ENCODE measurements at places on chromosomes 16 and 17. TPM values are rescaled to one million over a fixed set of nuclear protein-coding genes. Genes with fewer than 3 reads are reported as not detected.

DNA sequence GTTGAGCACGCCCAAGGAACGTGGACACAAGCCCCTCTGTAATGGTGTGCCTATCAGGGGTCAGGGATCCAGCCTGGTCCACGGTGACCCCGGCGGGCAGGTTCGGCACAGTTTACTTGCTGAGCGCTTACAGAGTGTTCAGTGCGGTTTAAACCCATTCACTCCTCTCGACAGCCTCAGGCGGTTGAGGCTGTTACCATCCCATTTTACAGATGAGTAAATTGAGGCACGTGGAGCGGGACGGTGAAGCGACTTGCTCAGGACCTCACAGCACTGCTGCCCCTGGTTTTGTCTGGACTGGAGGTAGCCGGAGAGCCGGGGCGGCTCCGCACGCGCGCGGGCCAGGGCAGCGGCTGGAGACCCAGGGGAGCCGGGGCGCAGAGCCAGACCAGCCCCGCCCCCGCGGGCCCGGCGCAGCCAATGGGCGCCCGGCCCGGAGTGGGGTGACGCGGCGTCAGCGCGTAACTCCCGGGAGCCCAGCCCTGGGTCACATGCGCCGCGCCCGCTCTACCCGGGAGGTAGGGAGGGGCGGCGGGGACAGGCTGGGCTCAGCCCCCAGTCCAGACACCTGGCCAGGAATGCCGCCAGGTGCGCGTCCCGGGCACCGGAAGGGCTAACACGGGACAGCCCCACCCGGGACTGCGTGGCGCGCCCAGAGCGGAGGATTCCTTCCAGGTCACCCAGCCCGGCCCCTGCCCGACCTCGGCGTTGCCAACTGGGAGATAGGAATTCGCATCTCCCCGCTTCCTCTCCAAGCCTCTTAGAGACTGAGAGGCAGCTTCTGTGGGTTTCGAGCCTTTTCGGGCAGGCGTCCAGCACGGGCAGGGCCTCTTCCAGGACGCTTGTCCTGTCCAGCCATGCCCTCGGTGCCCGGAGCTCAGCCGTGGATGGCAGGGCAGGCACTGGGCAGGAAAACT is 3.3 kb upstream of the SREBF1 start:
- H3K27ac ChIP-seq = peak overlapping the region; percentile 98
- H3K27me3 ChIP-seq = no peaks in the 10 kb centered on the region
- peaks cover 42% of the 10 kb centered on the region for H3K4me1 ChIP-seq
- H3K36me3 ChIP-seq = peaks cover 5% of the 10 kb centered on the region
- peak; percentile 80 for DNase-seq
- peak overlapping the region; percentile 83 for H3K4me3 ChIP-seq

DNA sequence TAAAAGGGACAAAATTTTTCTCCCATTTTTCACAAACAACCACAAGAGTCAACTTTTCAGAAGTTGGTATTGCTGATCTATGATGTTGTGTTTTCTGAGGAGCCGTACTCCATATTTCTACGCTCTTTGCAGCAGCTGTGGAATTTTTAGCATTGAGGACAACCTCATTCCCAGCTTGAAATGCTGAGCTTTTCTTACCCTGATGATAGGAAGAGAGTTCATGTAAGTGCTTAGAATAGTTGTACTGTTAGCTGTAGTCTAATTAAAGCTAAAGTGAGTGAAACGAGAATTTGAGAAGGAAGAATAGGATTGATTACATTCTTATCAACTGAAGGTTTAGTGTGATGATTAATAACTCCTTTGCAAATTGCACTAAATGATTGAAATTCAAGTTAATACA is 72.3 kb downstream of the NF1 start:
- no peak overlapping the region for H3K27ac ChIP-seq
- H3K4me3 ChIP-seq = no peak overlapping the region
- no peaks in the 10 kb centered on the region for H3K4me1 ChIP-seq
- peaks cover 6% of the 10 kb centered on the region for H3K36me3 ChIP-seq
- DNase-seq = no peak

- peaks cover 2% of the 10 kb centered on the region for H3K27me3 ChIP-seq
- no peak overlapping the region for H3K27ac ChIP-seq
- no peak overlapping the region for H3K4me3 ChIP-seq
- no peak for DNase-seq
- H3K36me3 ChIP-seq = no peaks in the 10 kb centered on the region
- peaks cover 13% of the 10 kb centered on the region for H3K4me1 ChIP-seq
Measured at GRCh38 chr16:53089434-53090285, 34.9 kb downstream of the CHD9 start.

GRCh38 chr17:2419486-2419885 is 18.6 kb upstream of the MNT start:
- no peaks in the 10 kb centered on the region for H3K27me3 ChIP-seq
- no peak for DNase-seq
- H3K36me3 ChIP-seq = peaks cover 12% of the 10 kb centered on the region
- no peaks in the 10 kb centered on the region for H3K4me1 ChIP-seq
- H3K27ac ChIP-seq = no peak overlapping the region
- no peak overlapping the region for H3K4me3 ChIP-seq

- peak overlapping the region; percentile 88 for H3K4me3 ChIP-seq
- peaks cover 24% of the 10 kb centered on the region for H3K4me1 ChIP-seq
- DNase-seq = no peak
- H3K27me3 ChIP-seq = no peaks in the 10 kb centered on the region
- H3K36me3 ChIP-seq = peaks cover 28% of the 10 kb centered on the region
Measured at GRCh38 chr16:28212532-28212873, 738 bp upstream of the XPO6 start.

GRCh38 chr16:10776280-10776679 is 32.6 kb downstream of the NUBP1 start:
- H3K27me3 ChIP-seq = no peaks in the 10 kb centered on the region
- no peaks in the 10 kb centered on the region for H3K36me3 ChIP-seq
- peaks cover 6% of the 10 kb centered on the region for H3K4me1 ChIP-seq
- DNase-seq = no peak
- H3K4me3 ChIP-seq = no peak overlapping the region

GRCh38 chr16:4522051-4522581 is 16.5 kb downstream of the CDIP1 start:
- no peak overlapping the region for H3K4me3 ChIP-seq
- no peak overlapping the region for H3K27ac ChIP-seq
- no peak for DNase-seq
- H3K36me3 ChIP-seq = no peaks in the 10 kb centered on the region
- no peaks in the 10 kb centered on the region for H3K27me3 ChIP-seq
- peaks cover 8% of the 10 kb centered on the region for H3K4me1 ChIP-seq

DNA sequence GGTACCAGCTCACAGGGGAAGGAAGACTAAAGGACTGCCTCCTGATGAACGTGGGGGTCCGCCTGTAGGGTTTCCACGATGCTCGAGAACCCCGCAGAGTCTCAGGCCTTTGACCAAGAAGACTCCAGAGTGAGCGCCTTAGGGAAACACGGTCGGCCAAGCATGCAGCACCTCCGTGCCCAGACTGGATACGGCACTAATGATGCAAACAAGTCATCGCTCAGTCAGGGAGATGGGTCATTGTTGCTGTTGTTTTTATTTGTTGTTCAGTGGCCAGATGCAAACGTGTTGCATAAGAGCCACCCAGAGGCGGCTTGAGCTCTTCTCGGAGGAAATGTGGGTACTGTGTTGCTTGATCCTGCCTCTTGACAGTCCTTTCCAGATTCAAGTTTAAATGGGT is 19.3 kb upstream of the RBFOX3 start:
- H3K4me3 ChIP-seq = no peak overlapping the region
- DNase-seq = no peak
- H3K4me1 ChIP-seq = no peaks in the 10 kb centered on the region
- peaks cover 15% of the 10 kb centered on the region for H3K27me3 ChIP-seq
- H3K27ac ChIP-seq = no peak overlapping the region

DNA sequence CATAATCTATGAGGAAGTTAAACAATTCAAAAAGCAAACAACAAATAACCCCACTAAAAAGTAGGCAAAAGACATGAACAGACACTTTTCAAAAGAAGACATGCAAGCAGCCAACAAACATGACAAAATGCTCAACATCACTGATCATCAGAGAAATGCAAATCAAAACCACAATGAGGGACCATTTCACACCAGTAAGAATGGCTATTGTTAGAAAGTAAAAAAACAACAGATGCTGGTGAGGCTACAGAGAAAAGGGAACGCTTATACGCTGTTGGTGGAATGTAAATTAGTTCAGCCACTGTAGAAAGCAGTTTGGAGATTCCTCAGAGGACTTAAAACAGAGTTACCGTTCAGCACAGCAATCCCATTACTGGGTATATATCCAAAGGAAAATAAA is 24.4 kb downstream of the TNFRSF13B start:
- H3K4me1 ChIP-seq = no peaks in the 10 kb centered on the region
- no peak overlapping the region for H3K27ac ChIP-seq
- H3K36me3 ChIP-seq = no peaks in the 10 kb centered on the region
- DNase-seq = no peak

DNA sequence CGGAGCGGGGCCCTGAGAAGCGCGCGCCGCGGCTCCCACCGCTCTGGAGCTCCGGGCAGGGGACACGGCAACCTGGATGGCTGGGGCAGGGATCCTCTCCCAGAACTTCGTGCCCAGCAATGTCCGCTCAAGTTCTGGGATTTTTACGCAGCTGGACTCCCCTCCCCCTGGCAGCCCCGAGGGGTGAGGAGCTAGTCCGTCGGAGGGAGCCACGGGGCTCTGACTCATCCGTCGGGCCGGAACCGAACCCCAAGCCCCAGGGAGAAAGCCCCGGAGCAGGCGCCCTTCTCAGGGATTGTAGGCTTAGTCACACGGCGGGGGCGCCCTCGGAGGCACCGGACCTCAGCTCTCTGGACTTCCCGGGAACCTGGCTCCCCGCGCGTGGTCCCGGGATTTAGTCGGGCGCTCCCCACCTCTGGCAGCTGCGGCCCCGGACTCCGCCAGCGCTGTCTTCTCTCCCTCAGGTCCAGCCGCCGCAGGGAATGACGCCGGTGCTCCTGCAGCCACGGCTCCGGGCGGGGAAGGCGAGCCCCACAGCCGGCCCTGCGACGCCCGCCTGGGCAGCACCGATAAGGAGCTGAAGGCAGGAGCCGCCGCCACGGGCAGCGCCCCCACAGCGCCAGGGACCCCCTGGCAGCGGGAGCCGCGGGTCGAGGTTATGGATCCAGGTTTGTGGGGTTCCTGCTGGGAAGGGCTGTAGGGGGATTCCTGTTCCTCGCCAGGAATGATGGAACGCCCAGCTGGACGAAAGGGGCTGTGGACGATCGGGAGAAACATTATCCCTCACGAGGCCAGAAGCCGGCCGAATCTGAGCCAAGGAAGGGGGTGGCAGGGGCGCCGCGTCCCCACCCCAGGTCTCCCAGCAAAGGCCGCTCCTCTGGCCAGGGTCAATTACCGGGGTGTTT is 830 bp downstream of the SPHK1 start:
- peaks cover 6% of the 10 kb centered on the region for H3K4me1 ChIP-seq
- peak overlapping the region; percentile 66 for H3K4me3 ChIP-seq
- H3K36me3 ChIP-seq = peaks cover 2% of the 10 kb centered on the region
- no peaks in the 10 kb centered on the region for H3K27me3 ChIP-seq
- no peak overlapping the region for H3K27ac ChIP-seq

DNA sequence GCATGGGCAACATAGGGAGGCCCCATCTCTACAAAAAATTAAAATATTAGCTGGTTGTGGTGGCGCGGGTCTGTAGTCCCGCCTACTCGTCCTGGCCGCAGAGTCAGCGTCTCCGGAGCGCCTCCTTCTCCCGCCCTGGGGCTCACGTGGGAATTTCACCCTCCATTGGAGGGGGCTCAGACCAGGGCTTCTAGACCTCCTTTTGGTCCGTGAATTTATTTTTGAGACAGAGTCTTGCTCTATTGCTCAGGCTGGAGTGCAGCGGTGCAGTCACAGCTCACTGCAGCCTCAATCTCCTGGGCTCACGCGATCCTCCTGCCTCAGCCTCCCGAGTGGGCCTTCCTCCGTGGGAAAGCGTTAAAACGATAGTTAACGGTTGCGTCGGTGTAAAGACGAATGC is 394 bp upstream of the NME4 start:
- DNase-seq = no peak
- H3K4me3 ChIP-seq = peak overlapping the region; percentile 83
- peaks cover 28% of the 10 kb centered on the region for H3K4me1 ChIP-seq
- H3K27me3 ChIP-seq = no peaks in the 10 kb centered on the region
- H3K36me3 ChIP-seq = peaks cover 2% of the 10 kb centered on the region
- H3K27ac ChIP-seq = peak overlapping the region; percentile 60

- no peaks in the 10 kb centered on the region for H3K27me3 ChIP-seq
- peaks cover 5% of the 10 kb centered on the region for H3K36me3 ChIP-seq
- H3K4me1 ChIP-seq = peaks cover 86% of the 10 kb centered on the region
- peak overlapping the region; percentile 93 for H3K27ac ChIP-seq
Measured at GRCh38 chr17:78736526-78737079, 45.5 kb downstream of the CYTH1 start.

GRCh38 chr17:58375811-58376210 is 23.8 kb upstream of the SUPT4H1 start:
- no peak overlapping the region for H3K27ac ChIP-seq
- peaks cover 23% of the 10 kb centered on the region for H3K4me1 ChIP-seq
- H3K36me3 ChIP-seq = no peaks in the 10 kb centered on the region
- H3K27me3 ChIP-seq = no peaks in the 10 kb centered on the region
- H3K4me3 ChIP-seq = no peak overlapping the region

DNA sequence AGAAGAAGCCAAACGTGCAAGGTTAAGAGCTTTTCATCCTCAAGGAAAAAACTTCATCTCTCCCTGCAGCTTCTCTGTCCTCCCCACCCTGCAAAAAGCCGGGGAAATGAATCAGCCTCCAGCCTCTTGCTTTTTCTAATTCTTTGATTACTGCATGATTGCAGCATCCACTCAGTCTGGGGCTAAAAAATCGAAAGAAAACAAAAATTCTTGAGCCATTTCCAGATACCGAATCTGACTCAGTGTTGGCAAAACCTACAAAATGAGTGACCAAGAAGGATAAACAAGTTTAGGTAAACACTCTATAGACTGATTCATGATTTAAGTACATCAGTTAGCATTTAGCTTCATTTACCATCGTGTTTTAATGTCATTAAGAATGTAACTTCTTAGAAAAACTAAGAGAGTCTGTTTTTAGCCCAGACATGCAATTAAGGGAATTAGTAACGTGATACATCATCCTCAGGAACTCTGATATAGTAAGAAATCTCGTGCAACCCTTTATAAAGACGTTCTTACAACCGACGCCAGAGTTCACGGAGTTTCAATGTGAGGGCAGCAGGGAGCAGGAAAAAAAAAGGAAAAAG is 287.3 kb upstream of the FOXF1 start:
- H3K27ac ChIP-seq = no peak overlapping the region
- DNase-seq = no peak
- H3K27me3 ChIP-seq = peaks cover 7% of the 10 kb centered on the region
- H3K36me3 ChIP-seq = no peaks in the 10 kb centered on the region

GRCh38 chr17:42026857-42027589 is 7.1 kb downstream of the NKIRAS2 start:
- peaks cover 15% of the 10 kb centered on the region for H3K4me1 ChIP-seq
- peaks cover 11% of the 10 kb centered on the region for H3K36me3 ChIP-seq
- no peak overlapping the region for H3K27ac ChIP-seq
- no peak for DNase-seq

The KRTAP17-1 gene
- not detected for total RNA-seq

The AP1G1 gene
- 56.4 TPM for total RNA-seq

The RHBDL3 gene
- not detected for total RNA-seq

The CYTH1 gene
- 145 TPM for total RNA-seq

The SMPD3 gene
- 0.40 TPM for total RNA-seq

The TNS4 gene
- 4.7 TPM for total RNA-seq

The RPRML gene
- not detected for total RNA-seq

The WDR81 gene
- 3.7 TPM for total RNA-seq

The NOL3 gene
- 3.8 TPM for total RNA-seq

The EME1 gene
- total RNA-seq = 68.9 TPM

Data from activated naive CD4-positive, alpha-beta T cell treated with anti-CD3 and anti-CD28 coated beads for 36 hours (primary cell).